ENCODE measurements at places on chromosomes 2 and 18. TPM values are rescaled to one million over a fixed set of nuclear protein-coding genes. Genes with fewer than 3 reads are reported as not detected.

Gene AQP4
- total RNA-seq: 0.98 TPM

Gene CAPN14
- total RNA-seq: 2.7 TPM

Gene GPAT2
- total RNA-seq: 9.5 TPM

Gene THSD7B
- total RNA-seq: 0.17 TPM

GRCh38 chr2:72689579-72690195 is 136.1 kb downstream of the EXOC6B start:
- DNase-seq: no peak

DNA sequence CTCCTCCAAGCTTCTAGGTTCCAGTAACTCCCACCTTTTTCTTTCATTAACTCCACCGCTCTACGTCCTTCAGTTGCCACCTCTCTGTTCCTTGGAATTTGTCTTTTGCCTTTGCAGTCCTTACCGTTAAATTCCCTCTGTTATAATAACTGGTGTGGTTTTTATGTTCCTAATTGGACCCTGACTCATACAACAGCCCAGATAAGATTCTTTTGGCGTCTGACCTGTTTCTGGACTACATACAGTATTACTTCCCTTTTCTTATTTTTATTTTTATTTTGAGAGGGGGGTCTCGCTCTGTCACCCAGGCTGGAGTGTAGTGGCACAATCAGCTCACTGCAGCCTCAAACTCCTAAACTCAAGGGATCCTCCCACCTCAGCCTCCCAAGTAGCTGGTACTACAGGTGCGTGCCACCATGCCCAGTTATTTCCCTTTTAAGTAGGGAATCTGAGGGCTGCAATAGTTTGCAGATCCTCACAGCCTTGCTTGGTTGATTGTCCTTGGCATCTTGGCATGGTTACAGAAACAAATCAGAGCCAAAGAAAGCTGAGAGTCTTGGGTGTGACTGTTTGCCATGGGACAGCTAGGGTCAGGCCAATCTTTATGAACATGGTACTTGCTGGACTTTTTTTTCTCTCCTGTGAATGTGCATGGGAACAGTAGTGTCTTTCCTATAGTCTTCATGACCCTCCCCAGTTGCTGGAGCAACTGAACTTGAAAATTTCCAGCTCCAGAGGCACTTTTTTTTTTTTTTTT is 22.0 kb downstream of the TCF23 start:
- DNase-seq: no peak

- DNase-seq: no peak
Measured at GRCh38 chr2:205773989-205774388, 91.7 kb downstream of the NRP2 start.

DNA sequence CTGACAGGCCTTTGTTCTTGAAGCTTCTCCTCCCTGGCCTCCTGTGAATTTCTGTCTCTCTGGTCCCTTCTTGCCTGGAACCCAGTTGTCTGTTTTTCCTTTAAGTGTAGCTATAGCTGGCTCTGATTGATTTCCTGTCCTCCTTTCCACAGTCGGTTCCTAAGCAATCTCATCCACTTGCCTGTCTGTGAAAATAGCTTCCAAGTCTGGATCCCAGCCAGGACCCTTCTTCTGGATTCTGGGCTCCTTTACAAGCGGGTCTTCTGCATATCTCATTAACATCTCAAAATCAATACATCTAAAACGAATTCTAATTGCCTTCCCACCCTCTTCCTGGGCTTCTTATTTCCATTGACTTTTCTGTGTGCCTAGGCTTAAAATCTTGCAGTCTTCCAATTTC is 124.9 kb downstream of the DAW1 start:
- DNase-seq: no peak
